Stimulated activated CD8-positive, alpha-beta memory T cell treated with anti-CD3 and anti-CD28 coated beads, Interleukin-7, amount 100 ng/mL, for 1 hour (primary cell): ENCODE measurements at places on chromosomes 7 and 10.

GRCh38 chr7:101739775-101740398, 77.5 kb upstream of the CUX1 start:
- DNase-seq, result no peak

DNA sequence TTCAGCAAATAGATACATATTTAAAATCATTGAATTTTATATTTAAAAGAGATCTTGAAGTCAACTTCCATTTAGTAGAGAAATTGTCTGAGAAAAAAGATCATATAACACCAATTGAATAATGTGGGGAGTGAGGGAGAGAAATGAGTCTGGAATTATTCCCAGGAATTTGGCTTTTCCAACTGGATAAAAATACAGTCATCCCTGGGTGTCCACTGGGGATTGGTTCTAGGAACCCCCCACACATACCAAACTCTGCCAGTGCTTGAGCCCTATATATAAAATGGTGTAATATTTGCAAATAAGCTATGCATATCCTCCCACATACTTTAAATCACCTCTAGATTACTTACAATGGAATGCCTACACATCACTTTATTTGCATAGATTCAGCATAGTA, 162.8 kb upstream of the SEMA3C start:
- no peak for DNase-seq

DNA sequence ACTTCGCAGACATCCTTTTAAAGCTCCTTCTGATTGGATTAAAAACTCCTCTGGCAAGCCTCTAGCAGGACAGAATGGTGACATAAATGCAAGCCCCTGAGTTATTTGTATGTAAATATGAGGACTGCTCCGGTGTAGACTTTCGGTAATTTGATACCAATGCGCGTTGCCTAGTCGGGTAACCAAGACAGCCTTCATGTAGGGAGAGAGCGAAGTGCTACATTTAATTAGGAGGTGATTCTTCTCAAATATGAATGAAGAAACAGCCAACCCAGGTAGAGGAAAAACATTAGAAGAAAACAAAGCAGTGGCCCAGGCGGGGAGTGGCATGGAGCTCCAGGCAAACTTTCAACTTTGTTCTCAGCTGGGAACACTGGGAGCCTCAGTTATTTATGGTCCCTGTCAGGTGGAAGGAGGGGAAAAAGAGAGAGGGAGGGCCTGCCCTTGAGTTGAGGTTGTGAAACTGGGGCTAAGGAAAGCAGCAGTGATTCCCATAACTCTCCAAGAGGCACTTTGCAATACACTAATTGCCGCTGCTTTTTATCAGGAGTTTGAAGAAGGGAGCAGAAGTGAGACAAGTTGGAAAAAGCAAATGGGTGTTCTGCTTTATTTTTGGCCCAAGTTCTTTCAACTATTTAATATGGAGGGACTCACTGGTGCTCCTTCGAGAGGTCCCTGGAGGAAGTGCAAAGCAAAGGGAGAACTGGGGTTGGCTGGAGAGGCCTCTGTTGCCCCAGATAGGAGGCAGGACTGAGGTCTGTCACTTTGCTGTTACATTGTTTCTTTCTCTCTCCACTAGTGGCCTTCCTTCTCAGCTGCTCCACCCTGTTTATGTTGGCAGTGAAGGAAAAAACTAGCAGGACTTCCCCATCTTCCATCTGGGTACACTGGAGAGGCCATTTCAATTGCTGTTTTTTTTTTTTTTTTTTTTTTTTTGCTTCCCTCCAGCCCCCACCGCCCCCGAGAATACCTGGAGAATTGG, 234.6 kb upstream of the CCDC6 start:
- DNase-seq, result no peak

GRCh38 chr10:88082806-88083596, 219.6 kb downstream of the PTEN start:
- DNase-seq, result no peak

GRCh38 chr7:95472581-95473161, 13.1 kb upstream of the ASB4 start:
- DNase-seq, result no peak

DNA sequence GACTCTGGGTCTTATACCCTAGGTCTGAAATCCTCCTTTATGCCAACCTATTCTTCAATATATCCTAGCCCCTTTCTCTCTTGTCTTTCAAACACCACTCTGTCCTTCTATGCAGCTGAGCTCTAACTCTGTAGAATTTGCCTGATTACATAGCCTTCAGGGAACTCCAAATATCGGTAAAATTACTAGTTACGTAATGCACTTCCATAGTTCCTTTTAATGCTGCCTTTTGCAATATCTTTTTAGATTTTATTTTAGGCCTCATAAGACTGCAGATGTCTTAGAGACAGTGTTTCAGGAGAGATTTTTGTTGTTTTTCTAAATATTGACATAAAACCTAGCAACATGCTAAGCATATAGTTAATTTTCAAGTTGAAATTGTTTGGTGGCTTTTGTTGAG, 924.8 kb downstream of the CNTNAP2 start:
- DNase-seq, result no peak

DNA sequence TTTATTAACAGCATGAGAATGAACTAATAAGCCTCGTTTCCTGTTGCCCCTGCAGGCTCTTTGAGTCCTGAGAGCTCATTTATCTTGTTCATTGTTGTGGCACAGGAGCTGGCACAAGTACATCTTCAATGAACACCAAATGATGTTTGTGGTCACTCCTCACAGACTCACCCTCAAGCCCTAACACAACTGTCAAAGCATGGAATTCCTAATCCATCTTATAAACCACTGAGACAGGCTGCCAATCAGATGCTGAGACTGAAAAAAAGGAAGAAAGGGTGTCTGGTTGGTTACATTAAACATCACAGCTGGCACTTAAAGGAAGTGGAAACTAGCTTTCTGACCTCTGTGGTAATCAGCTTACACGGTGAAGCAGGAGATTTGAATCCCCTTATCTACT, 7.7 kb upstream of the CCDC172 start:
- no peak for DNase-seq

DNA sequence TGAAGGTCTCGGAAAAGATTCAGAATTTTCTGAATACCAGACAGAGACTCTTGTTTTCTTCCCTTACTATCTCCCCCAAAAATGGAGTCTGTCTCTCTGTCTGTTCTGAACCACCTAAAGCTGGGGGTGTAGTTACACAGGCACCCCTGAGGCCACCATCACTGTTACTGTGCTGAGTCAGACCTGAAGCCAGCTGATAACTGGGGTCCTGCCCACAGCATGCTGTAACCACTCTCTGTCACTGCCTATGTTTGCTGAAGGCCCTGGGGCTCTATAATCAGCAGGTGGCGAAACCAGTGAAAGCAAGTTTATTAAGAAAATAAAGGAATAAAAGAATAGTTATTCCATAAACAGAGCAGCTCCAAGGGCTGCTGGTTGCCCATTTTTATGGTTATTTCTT, 575.2 kb upstream of the POT1 start:
- DNase-seq, result no peak

GRCh38 chr10:80642661-80643060, 105.0 kb downstream of the SH2D4B start:
- DNase-seq, result no peak

- DNase-seq, result no peak
Measured at GRCh38 chr7:116969371-116969902, 16.1 kb downstream of the ST7 start.

DNA sequence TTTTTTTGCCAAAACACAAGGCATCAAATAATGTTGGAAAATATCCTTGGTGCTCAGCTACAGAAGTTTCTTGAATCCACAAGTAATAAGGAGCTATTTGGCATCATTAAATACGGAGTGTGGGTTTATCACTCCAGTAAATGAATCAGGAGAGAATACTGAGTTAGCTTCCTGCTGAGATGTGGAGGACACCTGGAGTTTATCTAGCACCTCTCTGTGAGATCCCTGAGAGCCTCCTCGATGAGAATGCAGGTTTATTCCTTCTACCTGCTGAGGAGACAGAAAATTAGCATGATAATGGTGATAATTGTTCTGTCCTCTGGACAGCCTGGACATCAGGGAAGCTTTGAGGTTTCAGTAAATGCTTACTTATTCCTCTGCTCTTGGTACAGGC, 40.5 kb downstream of the NRG3 start:
- DNase-seq, result no peak

GRCh38 chr10:21508706-21509331, 16.7 kb downstream of the SKIDA1 start:
- no peak for DNase-seq

DNA sequence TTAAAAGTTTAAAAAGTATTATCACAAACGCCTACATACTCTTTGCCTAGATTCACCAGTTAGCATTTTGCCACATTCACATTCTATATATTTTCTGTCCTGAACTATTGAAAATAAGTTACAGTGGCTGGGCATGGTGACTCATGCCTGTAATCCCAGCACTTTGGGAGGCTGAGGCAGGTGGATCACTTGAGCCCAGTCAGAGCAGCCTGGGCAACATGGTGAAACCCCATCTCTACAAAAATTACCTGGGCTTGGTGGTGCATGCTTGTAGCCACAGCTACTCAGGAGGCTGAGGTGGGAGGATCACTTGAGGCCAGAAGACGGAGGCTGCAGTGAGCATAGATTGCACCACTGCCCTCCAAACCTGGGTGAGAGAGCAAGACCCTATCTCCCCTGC, 5.3 kb downstream of the ARPC1A start:
- no peak for DNase-seq

DNA sequence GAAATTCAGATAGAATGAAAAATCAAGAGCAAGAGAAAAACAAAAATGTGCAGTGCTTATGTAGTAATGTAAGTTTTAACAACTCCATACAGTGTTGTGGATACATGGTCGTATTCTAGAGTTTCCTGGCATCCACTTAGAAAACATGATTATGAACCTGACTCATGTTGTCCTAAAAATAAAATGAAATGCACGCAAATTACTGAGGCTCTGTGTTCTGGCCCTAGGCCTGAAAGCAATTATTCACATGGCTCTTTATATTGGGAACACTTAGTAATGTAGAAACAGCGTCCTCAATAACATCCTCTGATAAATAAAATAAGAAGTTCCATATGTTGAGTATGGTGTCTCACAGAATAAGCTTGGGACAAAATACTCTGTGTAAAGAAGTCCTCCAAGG, 200.2 kb upstream of the SEMA3E start:
- DNase-seq, result no peak

DNA sequence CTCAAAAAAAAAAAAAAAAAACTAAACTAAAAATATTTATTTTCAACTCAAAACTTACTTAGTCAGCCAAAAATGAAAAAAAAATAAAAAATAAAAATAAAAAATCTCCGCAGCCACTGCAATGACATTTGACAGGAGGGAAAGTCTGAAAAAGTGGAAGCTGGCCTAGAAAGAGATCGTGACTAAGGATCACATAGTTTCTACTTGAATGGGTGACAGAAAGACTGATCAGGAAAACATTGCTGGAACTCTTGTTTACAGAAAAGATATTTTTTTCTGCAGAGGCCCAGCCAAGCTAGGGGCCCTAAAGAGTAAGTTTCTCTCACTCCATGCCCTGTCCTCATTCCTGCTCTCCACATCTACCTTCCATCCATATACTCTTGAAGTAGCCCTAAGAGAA, 92.8 kb upstream of the KCND2 start:
- DNase-seq, result no peak

DNA sequence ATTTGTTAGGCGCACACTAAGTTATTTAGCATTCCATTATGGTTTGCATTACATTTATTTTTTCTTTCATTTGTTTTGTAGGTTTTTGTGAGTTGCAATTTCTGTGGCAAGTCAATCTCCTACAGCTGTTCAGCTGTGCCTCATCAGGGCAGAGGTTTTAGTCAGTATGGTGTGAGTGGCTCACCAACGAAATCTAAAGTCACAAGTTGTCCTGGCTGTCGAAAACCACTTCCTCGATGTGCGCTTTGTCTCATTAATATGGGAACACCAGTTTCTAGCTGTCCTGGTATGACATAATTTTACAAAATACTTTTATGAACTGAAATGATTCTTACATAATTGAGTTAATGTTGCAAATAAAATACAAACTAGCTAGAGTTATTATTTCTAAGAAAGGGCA, 29.5 kb downstream of the MIOS start:
- DNase-seq, result peak; percentile 0

DNA sequence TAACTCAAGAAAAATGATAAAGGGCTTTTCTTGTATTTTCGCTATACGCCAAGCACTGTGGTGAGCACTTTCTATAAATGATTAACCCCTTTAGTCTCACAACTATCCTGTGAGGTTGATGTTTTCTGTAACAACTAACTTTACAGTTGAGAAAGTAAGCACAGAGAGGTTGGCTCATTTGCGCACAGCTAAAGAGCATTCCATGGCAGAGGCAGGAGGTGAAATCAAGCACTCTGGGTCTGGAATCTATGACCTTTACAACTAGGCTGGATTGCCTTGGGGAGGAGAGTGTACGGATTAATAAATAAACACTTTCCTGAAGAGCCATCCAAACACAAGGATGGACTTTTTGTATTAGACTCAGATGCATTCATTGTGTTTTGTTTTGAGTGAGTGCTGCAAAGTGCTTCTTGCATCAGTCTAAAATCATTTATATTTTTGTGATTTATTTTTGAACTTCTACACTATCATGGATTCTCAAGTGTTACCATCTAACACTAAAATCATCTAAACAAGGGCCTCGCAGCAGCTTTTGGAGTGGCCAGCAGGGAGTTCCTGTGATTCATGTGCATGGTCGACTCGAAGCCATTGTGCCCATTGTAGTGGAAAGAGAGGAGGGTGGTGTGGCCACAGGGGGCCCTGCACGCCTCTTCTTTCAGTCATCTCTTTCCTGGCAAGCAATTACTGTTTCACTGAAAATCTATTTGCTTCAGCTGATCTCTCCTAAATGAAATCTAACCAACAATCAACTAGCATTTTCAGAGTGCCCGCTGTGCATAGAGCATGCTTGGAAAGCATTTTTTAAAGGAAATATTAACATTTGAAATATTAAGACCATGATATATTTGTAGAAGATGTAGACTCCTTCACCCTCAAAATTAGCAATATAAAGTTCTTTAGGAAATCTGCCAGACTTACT, 633.4 kb upstream of the COBL start:
- no peak for DNase-seq

- DNase-seq, result no peak
Measured at GRCh38 chr10:5606321-5606720, 60.1 kb downstream of the ASB13 start.

DNA sequence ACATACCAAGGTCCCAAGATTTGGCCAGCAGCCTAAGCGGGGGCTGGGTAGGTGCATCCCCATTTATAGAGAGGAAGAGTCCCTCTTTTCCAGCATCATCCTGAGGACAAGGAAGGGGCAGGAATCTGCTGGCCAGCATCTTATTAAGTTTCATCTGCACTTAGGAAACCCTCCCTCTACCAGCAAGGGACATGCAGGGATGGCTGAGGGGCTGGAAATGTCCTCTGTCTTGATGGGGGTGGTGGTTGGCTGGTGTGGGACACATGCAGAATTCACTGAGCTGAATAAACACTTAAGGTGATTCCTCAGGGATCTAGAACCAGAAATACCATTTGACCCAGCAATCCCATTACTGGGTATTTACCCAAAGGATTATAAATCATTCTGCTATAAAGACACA, 42.1 kb downstream of the NOD1 start:
- DNase-seq, result no peak
